ENCODE measurements at places on chromosomes 4 and X.

DNA sequence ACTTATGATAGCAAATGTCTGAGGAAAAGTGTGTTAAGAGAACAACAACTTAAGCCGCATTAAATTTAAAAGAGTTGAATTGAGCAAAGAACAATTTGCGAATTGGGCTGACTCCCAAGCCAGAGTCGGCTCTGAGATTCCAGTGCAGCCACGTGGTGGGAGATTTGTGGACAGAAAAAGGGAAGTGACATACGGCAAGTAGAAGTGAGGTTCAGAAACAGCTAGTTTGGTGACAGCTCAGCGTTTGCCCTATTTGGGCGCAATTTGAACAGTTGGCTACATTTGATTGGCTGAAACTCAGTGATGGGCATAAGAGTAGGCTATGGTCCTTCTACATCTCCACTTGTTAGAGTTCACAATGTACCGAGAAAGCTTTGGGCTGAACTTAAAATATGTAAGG lies 124.0 kb downstream of the PRKX start:
- no peak for DNase-seq

GRCh38 chr4:189504220-189504619 lies 436.5 kb upstream of the FRG1 start:
- no peak for DNase-seq

DNA sequence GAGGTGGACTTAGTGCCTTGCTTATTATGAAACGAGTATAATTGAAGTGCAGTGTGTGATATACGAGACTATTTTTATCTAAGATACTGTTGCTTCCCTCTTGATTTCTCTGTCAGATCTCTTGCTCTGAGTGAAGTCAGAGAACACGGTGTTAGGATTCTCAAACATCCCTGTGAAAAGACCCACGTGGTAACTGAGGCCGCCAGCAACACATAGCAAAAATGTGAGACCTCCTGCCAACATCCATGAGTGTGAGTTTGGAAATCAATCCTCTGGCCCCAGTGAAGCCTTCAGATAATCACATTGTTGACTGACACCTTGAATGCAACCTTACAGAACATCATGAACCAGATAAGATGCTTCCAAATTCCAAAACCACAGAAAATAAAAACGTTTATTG lies 954.4 kb downstream of the FAT4 start:
- DNase-seq: no peak

GRCh38 chr4:85515701-85516100 lies 40.8 kb downstream of the ARHGAP24 start:
- no peak for DNase-seq

- DNase-seq: no peak
Observed at GRCh38 chrX:135393051-135393450, 28.7 kb upstream of the SMIM10L2A start.

DNA sequence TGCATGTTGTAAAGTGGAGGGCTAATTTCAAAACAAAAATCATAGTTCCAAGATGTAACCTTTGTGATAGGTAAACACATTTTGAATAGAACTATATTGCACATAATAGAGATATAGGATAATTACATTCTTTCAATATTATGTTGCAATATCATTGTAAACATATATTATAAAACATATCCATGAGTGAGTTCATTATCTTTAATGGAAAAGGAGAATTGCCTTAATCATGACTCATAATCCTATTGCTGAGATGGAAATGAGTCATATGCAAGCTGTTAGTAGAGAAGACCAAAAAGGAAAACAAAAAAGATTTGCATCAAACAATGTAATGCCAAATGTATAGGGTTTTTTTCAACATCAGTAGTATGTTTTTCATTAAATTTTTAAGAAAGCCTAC lies 73.7 kb upstream of the WDR44 start:
- no peak for DNase-seq

GRCh38 chr4:182893047-182893446 lies 24.1 kb downstream of the DCTD start:
- DNase-seq: no peak

DNA sequence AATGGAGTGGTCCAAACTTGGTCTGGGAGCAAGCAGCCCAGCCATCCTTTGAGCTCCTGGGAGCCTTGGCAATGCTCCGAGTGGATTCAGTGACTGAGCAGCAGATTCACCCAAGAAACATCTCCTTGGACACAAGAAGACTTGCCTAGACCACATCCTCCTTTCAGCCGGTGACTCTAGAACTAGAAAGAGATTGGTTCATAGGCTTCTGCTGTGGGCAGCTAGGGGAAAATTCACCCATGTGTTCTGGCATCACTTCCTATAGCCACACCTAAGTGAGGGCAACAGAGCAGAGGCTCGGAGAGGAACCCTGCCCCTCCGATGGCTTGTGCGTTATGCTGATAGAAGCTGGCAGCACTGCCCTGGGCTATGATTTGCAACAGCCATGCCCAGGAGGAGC lies 16.0 kb downstream of the ZNF275 start:
- no peak for DNase-seq

GRCh38 chr4:102757681-102758080 lies 3.1 kb downstream of the MANBA start:
- no peak for DNase-seq

DNA sequence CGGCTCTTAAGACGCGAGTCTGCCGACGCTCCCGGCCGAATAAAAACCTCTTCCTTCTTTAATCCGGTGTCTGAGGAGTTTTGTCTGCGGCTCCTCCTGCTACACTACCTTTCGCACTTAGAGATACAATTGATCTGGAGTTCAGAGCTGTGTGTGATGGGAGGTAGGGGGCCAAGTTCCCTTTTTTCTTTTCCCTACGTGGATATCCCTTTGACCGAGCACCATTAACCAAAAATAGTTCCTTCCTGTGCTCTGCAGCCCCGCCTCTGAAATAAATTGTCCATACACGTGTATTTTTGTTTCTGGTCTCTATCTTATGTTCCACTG lies 555 bp upstream of the PGM2 start:
- no peak for DNase-seq

- no peak for DNase-seq
Observed at GRCh38 chr4:185654965-185655554, 119.8 kb upstream of the PDLIM3 start.

DNA sequence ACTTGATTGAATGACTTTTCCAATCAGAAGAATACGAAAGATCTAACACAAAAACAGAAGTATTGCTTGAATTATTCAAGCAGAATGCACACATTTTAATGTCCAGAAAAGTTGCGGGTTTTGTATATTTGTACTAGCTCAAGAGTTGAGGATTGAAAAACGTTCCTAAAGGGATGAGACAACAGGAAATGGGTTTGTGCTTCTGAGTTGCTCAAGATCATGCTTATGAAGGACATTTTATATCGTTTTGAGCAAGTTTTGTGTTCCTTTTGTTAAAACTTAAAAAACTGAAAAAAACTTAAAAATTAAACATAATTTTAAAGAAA lies 353 bp upstream of the SMIM10 start:
- DNase-seq: no peak

- no peak for DNase-seq
Observed at GRCh38 chr4:172514011-172514410, 654.6 kb upstream of the GALNT7 start.

GRCh38 chr4:53315300-53315699 lies 50.6 kb downstream of the SCFD2 start:
- DNase-seq: no peak

GRCh38 chr4:62161446-62161845 lies 961.3 kb downstream of the ADGRL3 start:
- no peak for DNase-seq

DNA sequence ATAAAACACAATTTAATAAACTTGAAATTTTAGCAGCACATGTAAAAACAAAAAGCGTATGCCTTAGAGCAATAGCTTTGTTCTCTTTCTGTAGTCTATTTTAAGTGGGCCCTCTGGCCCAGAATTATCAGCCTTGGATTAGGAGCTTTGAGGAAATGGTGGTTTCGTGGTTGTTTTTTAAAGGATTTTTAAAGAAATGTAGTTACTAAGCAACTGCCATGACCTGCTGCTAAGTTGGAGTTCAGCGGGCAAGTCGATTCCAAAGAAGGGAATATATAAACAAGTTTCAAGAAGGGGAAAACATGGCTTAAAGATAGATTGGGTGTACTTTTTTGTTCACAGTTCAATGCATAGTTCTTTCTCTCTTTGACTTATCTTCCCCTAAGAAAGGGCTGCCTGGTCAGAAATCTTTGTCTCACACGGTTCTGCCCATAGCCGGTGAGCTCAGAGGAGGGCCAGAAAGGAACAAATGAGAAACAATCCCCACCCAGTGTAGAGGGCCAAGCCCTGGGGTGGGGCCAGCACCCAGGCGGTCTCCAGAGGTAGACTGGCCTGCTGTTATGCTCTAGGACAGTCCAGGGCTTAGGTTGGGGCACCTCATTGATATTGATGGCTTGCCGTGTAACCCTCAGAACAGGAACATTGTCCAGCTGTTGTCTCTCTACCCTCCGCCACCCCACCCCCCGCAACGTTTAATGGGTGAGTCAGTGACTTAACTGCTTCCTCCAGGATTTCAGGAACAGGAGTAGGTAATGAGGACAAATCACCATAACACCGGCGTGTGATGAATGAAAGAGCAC lies 32.5 kb downstream of the DLG3 start:
- no peak for DNase-seq

- DNase-seq: no peak
Observed at GRCh38 chr4:138592796-138593195, 350.6 kb upstream of the SLC7A11 start.

GRCh38 chrX:76428243-76429130 lies 977 bp downstream of the MAGEE1 start:
- no peak for DNase-seq

GRCh38 chrX:123899701-123900100 lies 39.8 kb downstream of the XIAP start:
- no peak for DNase-seq

- DNase-seq: no peak
Observed at GRCh38 chr4:1133033-1133432, 19.7 kb upstream of the RNF212 start.

GRCh38 chr4:173508386-173509035 lies 21.5 kb downstream of the HAND2 start:
- DNase-seq: no peak

GRCh38 chrX:64206556-64207162 lies 1.2 kb upstream of the AMER1 start:
- no peak for DNase-seq

GRCh38 chr4:98686043-98686707 lies 27.8 kb upstream of the TSPAN5 start:
- no peak for DNase-seq

DNA sequence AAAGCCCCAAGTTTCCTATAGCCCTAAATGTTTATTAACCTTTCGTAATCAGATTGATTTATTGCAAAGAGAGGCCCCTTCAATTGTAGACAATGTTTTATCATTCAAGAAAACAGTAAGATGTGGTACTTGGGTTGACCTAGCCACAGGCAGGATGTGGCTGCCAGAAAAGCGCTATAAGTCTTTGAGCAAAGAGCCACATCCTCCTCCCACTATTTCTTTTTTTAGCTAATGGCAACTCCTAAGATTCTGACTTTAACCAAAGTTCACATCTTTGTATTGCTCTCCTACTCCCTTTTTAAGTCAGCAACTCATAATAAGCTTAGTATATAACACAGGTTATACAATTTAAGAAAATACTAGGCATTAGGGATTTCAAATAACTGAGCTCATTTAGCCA lies 70.7 kb upstream of the PPP3CA start:
- DNase-seq: no peak

DNA sequence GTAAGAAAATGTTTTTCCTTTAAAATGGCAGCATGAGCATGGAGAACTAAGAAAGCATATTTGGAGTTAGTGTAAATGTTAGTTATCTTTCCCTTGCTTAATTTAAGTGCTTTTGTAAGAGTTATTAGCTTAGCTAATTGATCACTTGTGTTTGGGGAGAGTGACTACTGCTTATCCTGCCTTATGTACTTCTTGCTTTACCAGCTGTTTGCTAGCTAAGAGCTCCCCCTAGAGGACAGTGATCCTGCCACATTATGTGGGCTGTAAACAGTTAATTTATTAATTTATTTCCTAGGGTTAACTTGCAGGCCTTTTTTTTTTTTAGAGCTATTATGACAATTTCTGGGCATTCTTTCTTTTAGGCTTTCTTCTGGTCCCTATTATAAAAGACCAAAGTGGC lies 435.8 kb downstream of the MAGEB5 start:
- DNase-seq: no peak

GRCh38 chrX:2609431-2610238 lies 81.5 kb upstream of the CD99 start:
- no peak for DNase-seq

DNA sequence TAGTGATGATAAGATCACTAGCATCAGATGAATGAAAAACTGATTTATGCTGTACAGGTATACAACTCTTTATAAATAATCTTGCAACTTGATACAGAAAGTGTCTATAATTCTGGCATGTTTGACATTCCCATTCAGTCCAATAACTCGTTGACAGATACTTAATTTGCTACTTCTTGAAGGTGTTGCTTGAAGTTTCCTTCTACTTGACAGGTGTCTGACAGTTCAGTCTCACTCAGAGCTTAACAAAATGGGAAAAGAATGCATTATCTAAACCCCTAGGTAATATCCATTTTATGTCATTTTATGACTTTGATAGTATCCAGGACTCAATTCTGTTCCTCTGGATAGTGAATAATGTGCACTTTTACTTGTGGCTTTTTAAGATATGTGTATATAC lies 508.9 kb downstream of the GRID2 start:
- no peak for DNase-seq

DNA sequence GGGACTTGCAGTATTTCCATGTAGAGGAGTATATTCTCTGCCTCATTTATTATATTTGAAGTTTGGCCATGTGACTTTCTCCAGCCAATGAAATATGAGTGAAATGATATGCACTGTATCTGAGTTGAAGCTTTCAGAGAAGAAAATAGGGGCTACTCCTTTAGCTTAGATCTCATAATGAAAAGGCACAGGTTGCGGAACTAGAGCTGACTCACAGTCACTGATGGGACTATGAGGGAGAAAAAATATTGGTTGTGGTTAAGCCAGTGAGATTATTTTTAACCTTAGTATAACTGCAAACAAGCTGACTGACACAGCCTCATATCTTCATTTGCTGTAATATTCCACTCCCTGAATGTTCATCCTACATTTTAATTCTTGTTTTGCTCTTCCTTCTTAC lies 1104.3 kb downstream of the RPA4 start:
- DNase-seq: no peak

GRCh38 chr4:37908488-37909331 lies 17.8 kb downstream of the TBC1D1 start:
- no peak for DNase-seq

DNA sequence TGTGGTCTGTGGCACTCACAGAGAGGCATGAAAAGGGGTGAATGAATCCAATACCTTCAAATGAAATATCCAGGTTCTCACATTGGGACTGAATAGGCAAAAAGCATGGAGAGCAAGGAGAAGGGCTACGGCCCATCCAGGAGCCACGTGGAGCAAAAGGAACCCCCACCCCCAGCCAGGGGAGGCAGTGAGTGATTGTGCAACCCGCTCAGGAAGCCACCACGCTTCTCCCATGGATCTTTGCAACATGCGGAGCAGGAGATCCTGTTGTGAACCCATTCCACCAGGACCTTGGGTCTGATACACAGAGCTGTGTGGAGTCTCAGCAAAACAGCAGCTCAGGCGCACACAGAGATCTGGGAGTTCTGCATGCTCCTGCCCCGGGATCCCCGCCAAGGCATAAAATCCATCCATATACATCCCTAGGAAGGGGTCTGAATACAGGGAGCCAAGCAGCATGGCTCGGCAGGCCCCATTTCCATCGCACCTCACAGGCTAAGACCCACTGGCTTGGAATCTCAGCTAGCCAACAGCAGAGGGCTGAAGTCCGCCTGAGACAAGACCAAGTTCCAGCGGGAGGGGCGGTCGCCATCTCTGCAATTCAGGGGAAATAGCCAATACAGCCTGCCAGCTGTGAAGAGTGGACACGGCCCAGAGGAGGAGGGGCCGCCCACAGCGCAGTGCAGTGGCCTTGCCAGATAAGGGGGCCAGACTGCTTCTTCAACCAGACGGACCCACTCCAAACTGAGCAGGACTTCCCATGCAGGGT lies 80.2 kb downstream of the FGF16 start:
- no peak for DNase-seq
